ENCODE measurements at places on chromosomes 11 and 22.

GRCh38 chr11:19727246-19727645, 14.6 kb downstream of the NAV2 start:
- no peak for DNase-seq

DNA sequence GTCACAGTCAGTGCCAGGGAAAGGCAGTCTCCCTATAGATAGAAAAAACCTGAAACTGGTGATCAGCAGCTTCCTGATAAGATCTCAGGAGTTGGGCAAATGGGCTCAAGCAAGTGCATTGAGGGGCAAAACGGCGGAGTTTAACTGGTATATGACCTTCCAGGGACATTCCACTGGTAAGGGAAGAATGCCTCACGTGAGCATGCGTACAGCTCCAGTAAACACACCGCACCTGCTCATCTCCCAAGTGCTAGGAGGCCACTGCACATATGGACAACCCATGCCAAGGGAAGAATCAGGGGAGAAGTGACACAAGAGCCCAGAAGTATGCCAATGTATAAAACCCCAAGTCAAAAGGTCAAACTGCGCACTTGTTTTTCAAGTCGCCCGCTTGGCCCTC, 11.6 kb downstream of the HEPHL1 start:
- no peak for DNase-seq

GRCh38 chr22:36085476-36086169, 57.0 kb upstream of the RBFOX2 start:
- no peak for DNase-seq

- DNase-seq: no peak
These were observed 18.2 kb upstream of the GRAMD4 start for GRCh38 chr22:46602025-46602424.

- no peak for DNase-seq
These were observed 37.0 kb upstream of the PRDM11 start for GRCh38 chr11:45109400-45109799.

- DNase-seq: peak; percentile 91
These were observed 41.1 kb downstream of the TST start for GRCh38 chr22:36977947-36978660.

GRCh38 chr11:68817554-68817953, 24.2 kb downstream of the CPT1A start:
- no peak for DNase-seq

GRCh38 chr22:40482886-40483285, 112.5 kb downstream of the SGSM3 start:
- DNase-seq: no peak

DNA sequence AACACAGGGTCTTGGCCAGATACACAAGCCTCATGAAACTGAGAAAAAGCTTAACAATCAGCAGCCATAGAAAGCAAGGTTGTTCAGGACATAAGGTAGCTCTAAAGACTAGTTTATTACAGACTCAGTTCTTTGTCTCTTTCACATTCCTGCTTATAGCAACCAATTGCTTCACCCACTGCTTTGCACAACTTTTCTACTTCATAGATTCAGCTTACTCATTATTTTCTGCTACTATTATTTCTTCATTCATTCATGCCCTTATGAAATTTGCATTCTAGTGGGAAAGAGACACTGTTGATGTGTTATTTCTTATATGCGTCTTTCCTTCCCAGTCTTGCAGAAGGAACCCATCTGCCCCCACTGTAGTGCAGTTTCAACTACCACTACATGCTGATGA, 4.7 kb downstream of the CCDC34 start:
- no peak for DNase-seq

DNA sequence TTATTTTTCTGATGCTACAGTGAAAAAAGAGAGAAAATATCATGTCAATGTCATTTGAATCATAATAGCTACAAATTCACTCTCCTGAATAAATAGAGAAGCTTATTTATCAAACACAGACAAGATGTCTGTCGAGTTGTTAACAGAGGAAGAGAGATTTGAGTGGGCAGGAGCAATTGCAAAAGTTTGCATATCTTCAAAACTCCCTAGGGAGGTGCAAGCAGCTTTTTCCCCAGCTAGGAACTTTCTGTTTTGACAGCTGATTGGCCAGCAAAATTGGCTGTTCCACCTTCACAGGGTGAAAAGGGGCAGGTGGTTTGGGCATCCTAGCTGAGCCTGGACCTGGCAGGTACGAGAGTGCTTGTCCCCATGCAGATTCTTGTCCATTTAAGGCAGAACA, 98.2 kb downstream of the NTM start:
- no peak for DNase-seq
